ENCODE measurements at places on chromosomes 1 and 21. TPM values are rescaled to one million over a fixed set of nuclear protein-coding genes. Genes with fewer than 3 reads are reported as not detected.

- no peaks in the 10 kb centered on the region for H3K4me1 ChIP-seq
- no peak overlapping the region for H3K4me3 ChIP-seq
- H3K27ac ChIP-seq, result no peak overlapping the region
- H3K36me3 ChIP-seq, result no peaks in the 10 kb centered on the region
- peak; percentile 40 for DNase-seq
Measured at GRCh38 chr1:38586993-38587646, 272.5 kb downstream of the RRAGC start.

Gene BGLAP
- total RNA-seq, result 6.4 TPM

GRCh38 chr21:29359718-29360117 is 61.0 kb downstream of the BACH1 start:
- H3K27me3 ChIP-seq, result no peaks in the 10 kb centered on the region
- H3K27ac ChIP-seq, result no peak overlapping the region
- no peaks in the 10 kb centered on the region for H3K4me1 ChIP-seq

DNA sequence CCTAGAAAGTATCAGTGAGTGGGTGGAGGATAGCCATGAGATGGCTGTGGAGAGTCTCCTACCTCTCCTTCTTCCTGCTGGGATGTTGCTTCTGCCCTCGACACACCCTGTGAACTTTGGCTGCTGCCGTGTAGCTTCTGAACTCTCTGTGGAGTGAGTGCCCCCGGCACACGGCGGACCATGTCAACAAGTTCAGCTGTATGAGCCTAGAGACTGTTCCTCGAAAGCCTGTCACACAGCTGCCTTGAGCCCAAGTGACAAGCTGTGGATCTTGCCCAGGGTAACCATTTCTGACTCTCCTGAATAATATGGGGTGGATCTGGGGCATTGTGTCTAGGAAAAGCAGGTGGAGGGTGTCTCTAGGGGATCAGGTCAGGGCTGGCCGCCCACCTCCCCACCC is 143.2 kb downstream of the NOS1AP start:
- no peaks in the 10 kb centered on the region for H3K4me1 ChIP-seq
- no peak for DNase-seq
- H3K36me3 ChIP-seq, result no peaks in the 10 kb centered on the region
- no peak overlapping the region for H3K4me3 ChIP-seq

Gene MAPKAPK2
- 123 TPM for total RNA-seq

DNA sequence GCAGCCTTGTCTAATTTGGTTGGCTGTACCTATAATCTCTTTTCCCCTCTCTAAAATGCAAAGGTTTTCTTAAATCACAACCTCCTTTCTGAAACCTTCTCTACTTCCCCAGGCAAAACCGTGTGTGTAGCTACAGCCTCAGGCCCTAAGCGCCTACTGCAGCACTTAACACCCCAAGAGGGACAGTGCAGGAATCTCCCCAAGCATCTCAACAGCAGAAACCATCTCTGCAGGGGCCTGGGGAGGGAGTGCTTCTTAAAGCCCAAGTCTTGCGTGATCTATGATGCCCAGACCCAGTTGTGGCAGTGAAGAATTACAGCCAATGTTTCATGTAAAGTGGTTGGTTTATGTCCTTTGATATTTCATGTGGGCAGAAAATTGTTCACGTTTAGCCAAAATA is 159.3 kb downstream of the DSCAM start:
- H3K27ac ChIP-seq, result no peak overlapping the region
- H3K36me3 ChIP-seq, result no peaks in the 10 kb centered on the region
- DNase-seq, result no peak
- no peak overlapping the region for H3K4me3 ChIP-seq

GRCh38 chr1:245409341-245410195 is 254.8 kb downstream of the KIF26B start:
- H3K4me1 ChIP-seq, result no peaks in the 10 kb centered on the region
- no peak overlapping the region for H3K4me3 ChIP-seq
- no peaks in the 10 kb centered on the region for H3K36me3 ChIP-seq
- H3K27me3 ChIP-seq, result no peaks in the 10 kb centered on the region

DNA sequence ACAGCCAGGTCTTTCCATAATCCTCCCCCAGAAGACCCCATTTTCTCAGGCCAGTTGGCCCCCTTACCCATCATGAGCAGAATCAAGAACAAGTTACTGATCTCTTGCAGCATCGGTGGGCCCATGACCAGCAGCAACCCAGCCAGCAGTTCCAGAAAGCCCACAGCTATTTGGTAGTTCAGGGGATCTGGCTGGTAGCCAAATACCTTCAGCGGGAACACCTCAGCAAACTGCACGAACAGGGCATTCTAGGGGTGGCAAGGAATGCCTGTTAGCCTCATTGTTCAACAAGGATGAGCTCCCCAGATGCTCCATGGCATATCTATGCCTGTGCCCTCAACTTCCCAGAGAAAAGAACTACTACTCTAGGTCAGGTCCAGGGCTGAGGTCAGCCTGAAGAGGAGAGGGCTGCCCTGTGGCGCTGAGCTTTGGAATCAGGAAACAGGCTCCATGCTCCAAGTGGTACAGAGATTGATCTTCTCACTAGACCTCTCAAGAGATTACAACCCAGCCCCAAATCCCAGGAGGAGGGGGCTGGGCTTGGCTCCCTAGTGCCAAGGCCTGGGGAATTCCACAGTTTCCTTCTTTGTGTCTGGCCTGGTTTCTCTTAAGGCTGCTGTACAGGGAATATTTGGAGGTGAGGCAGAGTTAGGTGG is 1.3 kb downstream of the TMEM35B start:
- H3K27ac ChIP-seq, result peak overlapping the region; percentile 94
- H3K4me1 ChIP-seq, result peaks cover 16% of the 10 kb centered on the region
- no peaks in the 10 kb centered on the region for H3K27me3 ChIP-seq
- peak overlapping the region; percentile 96 for H3K4me3 ChIP-seq
- H3K36me3 ChIP-seq, result peaks cover 16% of the 10 kb centered on the region

Gene FAM72A
- total RNA-seq, result 3.1 TPM

GRCh38 chr1:25532970-25533369 is 10.4 kb upstream of the LDLRAP1 start:
- no peak overlapping the region for H3K4me3 ChIP-seq
- no peaks in the 10 kb centered on the region for H3K27me3 ChIP-seq
- H3K27ac ChIP-seq, result no peak overlapping the region

- H3K4me1 ChIP-seq, result peaks cover 8% of the 10 kb centered on the region
- no peaks in the 10 kb centered on the region for H3K27me3 ChIP-seq
- no peak overlapping the region for H3K4me3 ChIP-seq
- DNase-seq, result no peak
- no peaks in the 10 kb centered on the region for H3K36me3 ChIP-seq
Measured at GRCh38 chr1:107896936-107897335, 68.0 kb downstream of the VAV3 start.

GRCh38 chr1:234768171-234768568 is 158.2 kb upstream of the IRF2BP2 start:
- DNase-seq, result no peak
- H3K4me1 ChIP-seq, result peaks cover 62% of the 10 kb centered on the region
- H3K27me3 ChIP-seq, result no peaks in the 10 kb centered on the region
- no peaks in the 10 kb centered on the region for H3K36me3 ChIP-seq

- no peaks in the 10 kb centered on the region for H3K4me1 ChIP-seq
- DNase-seq, result no peak
- H3K36me3 ChIP-seq, result no peaks in the 10 kb centered on the region
- no peak overlapping the region for H3K4me3 ChIP-seq
- no peaks in the 10 kb centered on the region for H3K27me3 ChIP-seq
- no peak overlapping the region for H3K27ac ChIP-seq
Measured at GRCh38 chr1:54816951-54817350, 15.8 kb upstream of the TTC22 start.

Gene GBP6
- total RNA-seq, result 0.19 TPM

- peaks cover 48% of the 10 kb centered on the region for H3K4me1 ChIP-seq
- H3K36me3 ChIP-seq, result no peaks in the 10 kb centered on the region
- H3K27me3 ChIP-seq, result no peaks in the 10 kb centered on the region
- H3K4me3 ChIP-seq, result no peak overlapping the region
Measured at GRCh38 chr1:66938613-66939012, 13.8 kb downstream of the MIER1 start.

DNA sequence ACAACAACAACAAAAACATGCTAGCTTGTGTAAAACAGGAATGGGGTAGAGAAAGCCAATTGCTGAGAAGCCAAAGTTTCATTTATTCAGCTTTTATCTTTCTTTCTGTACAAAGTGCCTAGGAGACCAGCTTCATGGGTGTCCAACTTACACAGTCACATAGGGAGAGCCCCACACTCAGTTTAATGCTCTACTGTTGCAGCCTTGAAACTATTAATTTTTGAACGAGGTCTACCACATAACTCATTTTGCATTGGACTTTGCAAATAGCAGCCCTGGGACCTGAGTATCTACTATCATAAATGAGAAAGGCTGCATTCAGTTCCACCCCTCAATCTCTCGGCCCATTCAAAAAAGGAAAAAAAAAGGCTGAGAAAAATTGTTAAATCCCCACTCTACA is 98.8 kb downstream of the ZNF644 start:
- H3K27me3 ChIP-seq, result no peaks in the 10 kb centered on the region
- H3K4me3 ChIP-seq, result no peak overlapping the region
- H3K4me1 ChIP-seq, result peaks cover 32% of the 10 kb centered on the region
- no peak overlapping the region for H3K27ac ChIP-seq
- no peak for DNase-seq
- no peaks in the 10 kb centered on the region for H3K36me3 ChIP-seq

Gene MROH9
- total RNA-seq, result not detected

Gene MAB21L3
- total RNA-seq, result 0.12 TPM

DNA sequence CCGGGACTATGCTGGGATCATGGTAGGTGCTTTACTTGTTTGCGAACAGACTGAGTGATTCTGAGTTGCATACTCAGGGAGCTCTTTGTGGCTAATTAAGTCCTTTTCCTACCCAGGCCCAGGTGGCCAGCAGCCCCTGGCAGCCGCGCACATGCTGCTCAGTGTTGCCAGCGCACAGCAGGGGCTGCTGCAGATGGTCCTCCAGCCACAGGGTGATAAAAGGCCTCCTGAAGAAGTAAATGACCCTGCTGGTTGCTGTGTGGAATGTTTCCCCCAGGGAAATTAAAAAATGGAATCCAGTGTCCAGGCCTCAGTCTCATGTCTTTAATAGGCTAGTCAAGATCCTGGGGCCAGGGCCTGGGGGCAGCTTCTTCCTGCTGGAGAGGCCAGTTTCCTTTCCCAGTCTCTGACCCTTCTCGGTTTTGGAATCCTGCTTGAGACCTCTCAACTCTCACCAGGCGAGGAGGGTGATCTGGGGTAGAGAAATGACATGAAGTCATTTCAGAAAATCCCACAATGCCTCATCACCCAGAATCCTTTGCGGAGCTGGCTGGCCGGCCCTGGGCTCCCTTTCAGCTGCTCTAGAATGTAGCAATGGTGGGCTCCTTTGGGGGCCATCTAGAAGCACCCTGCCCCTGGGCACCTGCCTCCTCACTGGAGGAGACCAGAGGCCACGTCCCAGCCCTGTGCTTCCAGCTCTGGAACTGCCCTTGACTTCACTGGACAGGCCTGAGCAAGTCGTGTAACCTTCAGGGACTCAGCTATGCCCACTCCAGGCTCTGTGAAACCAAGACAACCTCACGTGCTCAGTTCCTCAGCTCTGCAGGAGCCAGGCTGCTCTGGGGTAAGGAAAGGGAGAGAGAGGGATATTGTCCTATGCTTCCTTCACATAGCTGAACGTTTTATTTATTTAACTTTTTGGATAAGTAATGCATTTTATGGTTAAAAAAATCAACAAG is 131.4 kb downstream of the MRPS6 start:
- H3K4me3 ChIP-seq, result no peak overlapping the region
- H3K27me3 ChIP-seq, result no peaks in the 10 kb centered on the region
- DNase-seq, result no peak
- no peak overlapping the region for H3K27ac ChIP-seq

DNA sequence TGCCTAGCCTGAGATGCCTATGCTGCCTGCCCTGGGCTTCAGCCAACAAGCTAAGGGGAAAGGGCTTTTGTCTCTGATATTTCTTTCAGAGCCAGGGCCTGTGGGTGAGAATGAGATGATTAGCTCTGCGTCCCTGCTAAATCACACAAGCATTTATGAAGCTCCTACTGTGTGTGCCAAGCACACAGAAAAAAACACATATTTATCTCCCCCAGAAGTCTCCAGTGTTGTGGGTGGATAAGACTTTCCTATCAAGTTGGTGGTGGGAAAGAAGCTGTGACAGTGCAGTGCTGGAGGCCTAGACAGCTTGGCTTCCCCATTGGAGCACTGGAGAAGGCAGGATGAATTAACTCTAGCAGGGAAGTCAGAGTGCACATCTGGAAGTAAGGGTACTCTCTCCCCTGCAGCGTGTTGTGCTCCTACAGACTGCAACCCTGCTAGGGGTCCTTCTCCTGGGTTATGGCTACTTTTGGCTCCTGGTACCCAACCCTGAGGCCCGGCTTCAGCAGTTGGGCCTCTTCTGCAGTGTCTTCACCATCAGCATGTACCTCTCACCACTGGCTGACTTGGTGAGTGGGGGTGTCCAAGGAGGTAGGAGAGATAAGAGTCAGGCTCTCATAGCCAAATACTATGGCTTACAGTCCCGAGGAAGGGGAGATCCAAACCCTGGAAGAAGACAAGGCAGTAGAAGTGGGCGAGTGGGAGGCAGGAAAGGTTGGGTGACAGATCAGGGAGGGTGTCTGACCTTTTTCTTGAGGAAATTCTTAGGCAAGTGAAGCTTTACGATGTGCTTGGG is 1.7 kb downstream of the SLC50A1 start:
- H3K4me3 ChIP-seq, result peak overlapping the region; percentile 19
- H3K4me1 ChIP-seq, result peaks cover 15% of the 10 kb centered on the region
- no peak for DNase-seq

- no peak overlapping the region for H3K27ac ChIP-seq
- H3K27me3 ChIP-seq, result no peaks in the 10 kb centered on the region
- no peak overlapping the region for H3K4me3 ChIP-seq
- no peak for DNase-seq
- peaks cover 24% of the 10 kb centered on the region for H3K36me3 ChIP-seq
Measured at GRCh38 chr1:156012051-156012817, 8.5 kb downstream of the SSR2 start.

DNA sequence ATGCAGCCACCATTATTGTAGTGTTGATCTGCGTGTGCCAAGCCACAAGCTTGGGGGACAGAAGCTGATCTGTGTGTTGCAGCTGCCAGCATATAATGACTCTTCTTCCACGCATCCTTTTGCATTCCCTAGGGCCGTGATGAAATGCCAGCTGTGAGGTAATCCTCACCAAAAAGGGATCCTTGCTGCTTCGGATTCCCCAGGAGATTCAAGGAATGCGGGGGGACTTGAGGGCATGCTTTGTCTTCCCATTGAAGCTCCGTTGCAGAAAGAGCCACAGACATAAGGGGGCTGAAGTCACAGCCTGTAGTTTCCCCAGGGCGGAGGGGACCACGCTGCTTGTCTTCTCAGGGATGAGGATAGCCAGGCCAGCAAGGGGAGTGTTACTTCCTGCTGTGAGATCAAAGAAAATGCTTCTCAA is 281.6 kb upstream of the FMN2 start:
- H3K4me3 ChIP-seq, result no peak overlapping the region
- no peak overlapping the region for H3K27ac ChIP-seq
- H3K27me3 ChIP-seq, result no peaks in the 10 kb centered on the region
- H3K4me1 ChIP-seq, result peaks cover 11% of the 10 kb centered on the region
- no peaks in the 10 kb centered on the region for H3K36me3 ChIP-seq

Gene NEGR1
- total RNA-seq, result 0.08 TPM

Gene CACNA1S
- total RNA-seq, result not detected

Gene GPR153
- 2.9 TPM for total RNA-seq

GRCh38 chr1:153032677-153033308 is 1.8 kb downstream of the SPRR1B start:
- H3K36me3 ChIP-seq, result no peaks in the 10 kb centered on the region
- H3K4me3 ChIP-seq, result no peak overlapping the region
- no peaks in the 10 kb centered on the region for H3K4me1 ChIP-seq
- H3K27me3 ChIP-seq, result no peaks in the 10 kb centered on the region
- no peak overlapping the region for H3K27ac ChIP-seq
